Brain microvascular endothelial cell (primary cell): ENCODE measurements at places on chromosomes 2 and 18.

DNA sequence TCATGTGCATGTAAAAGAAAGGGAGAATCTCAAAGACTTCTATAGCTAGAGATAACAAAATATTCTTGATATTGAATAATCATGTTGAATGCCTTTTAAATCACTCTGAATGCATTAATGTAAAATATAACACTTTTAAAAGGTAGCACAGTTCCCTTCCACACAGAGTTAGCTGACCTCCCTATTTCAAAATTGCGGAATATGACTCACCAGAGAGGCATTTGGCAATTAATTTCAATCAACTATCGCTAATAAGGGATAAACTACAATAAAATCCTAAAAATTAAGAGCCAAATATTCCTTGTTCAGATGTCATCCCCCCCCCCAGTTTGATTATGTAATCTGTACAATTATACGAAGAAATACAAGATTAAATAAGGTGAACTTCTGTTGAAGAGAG is 29.3 kb downstream of the ZC3H15 start:
- DNase-seq: no peak

DNA sequence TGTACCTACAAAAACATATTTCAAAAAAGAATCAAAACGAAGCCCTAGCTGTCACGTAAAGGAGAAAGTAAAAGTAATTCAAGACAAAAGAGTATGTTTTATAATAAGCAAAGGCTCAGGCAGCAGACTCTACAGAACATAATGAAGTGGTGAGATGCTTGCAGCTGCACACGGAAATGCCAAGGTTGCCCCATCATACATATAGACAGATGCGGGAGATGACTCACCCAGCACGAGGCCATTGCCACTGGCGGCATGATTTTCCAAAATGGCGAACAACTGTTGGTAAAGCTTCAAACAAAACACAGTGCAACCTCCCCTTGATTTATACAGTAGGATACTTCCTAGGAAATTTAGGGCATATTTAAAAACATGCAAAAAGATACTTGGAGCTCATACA is 26.0 kb upstream of the C1QL2 start:
- no peak for DNase-seq

DNA sequence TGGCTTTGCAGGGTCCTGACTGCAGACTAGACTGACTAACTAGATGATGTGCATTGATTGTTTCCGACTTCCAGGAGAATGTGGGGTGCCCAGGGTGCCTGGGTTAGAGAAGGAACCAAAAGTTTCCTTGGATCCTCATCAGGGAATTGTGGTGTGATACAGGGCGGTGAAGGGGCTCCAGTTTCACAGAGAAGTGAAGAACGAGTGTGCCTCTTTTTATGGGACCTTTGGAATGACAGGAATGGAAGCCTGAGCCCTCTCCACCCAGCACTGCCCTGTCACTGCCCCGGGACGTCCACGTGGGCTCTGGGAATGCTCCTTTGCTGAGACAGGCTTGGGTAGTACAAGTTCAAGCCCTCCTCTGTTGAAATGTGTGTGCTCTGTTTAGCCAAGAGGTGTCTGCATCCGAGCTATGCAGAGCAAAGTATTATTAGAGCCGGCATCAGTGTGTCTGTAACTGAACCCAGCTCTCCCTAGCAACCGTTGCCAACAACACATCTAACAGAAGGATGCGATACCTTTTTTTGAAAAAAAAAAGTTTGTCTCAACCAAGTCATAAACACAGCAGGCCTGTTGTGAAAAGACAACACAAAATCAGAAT is 183.6 kb downstream of the SMAD7 start:
- peak; percentile 81 for DNase-seq

DNA sequence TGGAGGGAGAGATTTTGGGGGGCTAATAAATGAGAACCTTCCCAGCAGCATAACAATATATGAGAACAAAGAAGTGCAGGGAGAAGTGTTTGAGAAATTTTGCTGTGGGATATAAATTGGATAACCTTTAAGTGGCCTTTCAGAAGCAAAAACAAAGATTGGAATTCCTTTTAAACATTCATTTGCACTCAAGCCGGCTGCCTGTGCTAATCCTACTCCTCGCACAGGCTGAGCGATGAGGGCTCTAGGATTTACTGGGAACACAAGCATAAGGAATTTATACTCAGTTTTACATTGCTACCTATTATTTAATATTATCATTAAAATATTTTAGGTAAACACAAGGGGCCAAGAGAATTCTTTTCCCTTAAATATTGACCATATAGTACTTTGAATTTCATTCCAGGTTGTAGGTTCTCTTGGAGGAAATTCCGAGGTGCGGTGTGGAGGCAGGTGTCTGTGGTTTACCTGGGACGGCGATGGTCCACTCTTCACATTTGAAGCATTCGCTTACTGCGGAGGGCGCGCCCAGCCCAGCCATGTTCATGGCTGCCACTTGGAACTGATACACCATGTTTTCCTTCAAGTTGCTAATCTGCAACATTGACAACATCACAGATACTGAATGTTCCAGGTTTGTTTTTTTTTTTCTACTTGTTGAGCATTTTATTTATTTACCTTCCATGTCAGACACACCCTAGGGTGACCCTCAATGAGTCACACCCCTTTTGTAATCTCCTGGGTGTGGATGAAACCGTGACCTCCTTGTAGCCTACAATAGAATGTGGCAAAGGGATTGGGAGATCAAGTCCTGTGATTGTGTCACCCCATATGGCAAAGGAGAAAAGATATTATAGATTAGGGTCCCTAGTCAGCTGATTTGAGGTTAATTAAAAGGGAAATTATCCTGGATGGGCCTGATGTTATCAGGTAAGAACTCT is 100.1 kb downstream of the MYOM1 start:
- no peak for DNase-seq

GRCh38 chr2:119846021-119846420 is 86.3 kb downstream of the PTPN4 start:
- DNase-seq: no peak

GRCh38 chr2:158724803-158725381 is 70.2 kb upstream of the DAPL1 start:
- no peak for DNase-seq

GRCh38 chr2:200761266-200761665 is 50.4 kb upstream of the BZW1 start:
- DNase-seq: no peak

GRCh38 chr2:73837847-73838585 is 9.3 kb downstream of the STAMBP start:
- DNase-seq: no peak

- no peak for DNase-seq
Measured at GRCh38 chr2:1366546-1367134, 46.6 kb upstream of the TPO start.

- DNase-seq: no peak
Measured at GRCh38 chr18:7980136-7980535, 413.0 kb downstream of the PTPRM start.

GRCh38 chr2:73085691-73086090 is 14.2 kb upstream of the SFXN5 start:
- DNase-seq: peak; percentile 79
